ENCODE measurements at places on chromosomes 1 and 21.

DNA sequence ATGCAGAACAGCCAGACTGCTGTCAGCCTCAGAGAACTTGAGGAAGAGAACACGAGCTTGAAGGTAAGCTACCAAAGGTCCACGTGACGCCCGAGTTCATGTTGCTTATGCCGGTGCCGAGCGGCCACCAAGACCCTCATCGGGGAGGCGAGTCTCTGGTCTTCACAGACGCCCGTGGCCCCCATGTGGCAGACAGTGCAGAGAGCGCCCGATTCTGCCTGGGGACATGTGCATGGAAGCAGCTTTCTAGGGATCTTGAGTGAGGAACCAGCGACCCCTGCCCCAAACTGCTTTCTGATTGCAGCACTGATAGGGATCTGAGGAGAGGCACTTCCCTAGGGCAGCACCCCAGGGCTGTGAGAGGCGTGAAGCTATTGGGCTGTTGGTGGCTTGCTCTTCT, 56.3 kb upstream of the DIP2A start:
- no peak for DNase-seq

DNA sequence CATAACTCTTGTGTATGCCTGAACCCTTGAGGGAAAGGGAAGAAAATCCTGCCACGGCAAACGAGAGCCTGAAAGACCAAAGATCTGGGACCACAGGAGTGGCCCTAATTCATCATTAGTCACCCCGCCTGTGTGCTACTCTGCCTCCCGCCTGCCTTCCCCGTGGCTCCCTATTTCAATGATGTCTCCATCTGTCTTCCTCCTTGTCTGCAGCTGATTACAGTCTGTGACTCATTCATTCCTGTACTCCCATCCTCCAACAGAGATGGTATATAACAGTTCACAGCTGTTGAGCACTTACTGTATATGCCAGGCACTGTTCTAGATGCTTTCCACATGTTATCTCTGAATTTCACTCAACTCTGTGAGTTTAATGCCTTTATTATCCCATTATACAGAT, 96.6 kb downstream of the SEC16B start:
- no peak for DNase-seq

DNA sequence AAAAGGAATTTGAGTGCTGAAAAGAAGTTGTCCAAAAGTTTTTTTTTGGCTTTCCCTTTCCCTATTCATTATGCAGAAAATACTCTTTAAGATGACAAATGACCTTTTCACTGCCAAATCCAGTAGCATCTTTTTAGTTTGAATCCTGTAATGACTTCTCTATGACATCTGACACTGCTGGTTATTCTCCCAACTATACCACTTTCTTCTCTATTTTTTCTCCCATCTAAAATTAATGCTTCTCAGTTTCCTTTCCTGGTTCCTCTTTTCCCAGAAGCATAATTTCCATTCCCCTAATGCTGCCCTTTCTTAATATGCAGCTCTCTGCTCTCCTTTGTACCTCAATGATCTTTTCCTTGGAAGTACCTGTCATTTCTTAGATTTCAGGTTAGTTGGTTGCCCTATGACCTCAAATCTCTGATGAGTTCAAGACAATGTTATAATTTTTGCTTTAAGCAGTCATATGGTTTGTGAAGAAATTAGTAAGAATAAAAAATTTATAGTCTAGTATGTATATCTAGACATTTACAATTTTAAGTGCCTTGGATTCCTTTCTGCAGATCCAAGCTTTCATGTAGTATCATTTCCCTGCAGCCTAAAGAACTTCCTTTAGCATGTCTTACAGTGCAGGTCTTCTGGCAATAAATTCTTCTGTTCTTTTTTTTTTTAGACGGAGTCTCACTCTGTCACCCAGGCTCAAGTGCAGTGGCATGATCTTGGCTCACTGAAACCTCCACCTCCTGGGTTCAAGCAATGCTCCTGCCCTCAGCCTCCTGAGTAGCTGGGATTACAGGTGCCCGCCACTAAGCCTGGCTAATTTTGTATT, 150.8 kb downstream of the CDC42BPA start:
- no peak for DNase-seq

DNA sequence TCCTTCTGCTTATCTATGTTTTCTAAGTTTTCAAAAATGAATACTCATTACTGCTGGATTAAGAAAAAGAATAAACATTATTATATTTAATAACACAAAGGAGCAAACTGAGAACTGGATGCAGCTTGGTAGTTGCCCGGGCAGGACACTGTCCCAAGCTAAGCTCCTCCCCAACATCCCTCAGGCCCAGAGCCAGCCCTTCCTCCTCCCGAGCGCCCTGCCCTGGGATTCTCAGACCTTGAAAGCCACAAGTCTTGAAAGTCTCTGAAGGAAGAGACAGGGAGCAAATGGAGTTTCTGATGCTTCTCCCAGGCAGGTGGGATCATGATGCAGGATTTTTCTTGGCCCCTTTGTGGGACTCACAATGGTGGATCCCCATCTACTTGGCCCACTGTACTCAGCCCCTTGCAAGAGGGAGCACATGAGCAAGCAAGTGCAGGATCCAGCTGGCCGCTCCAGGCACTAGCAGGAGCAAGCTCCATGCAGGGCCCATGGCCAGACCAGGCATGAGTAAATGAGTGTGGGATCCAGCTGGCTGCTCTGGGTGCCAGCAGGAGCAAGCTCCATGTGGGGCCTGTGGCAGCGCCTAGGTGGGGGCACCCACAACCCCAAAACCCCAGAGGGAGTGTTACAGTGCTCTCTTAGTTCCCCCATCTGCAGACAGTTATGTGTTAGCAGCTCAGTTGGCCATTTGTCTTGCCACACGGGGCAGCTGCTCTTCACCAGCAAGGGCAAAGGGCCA, 32.1 kb upstream of the RAB4A start:
- DNase-seq = no peak

- DNase-seq = no peak
Measured at GRCh38 chr1:172405912-172406311, 14.6 kb upstream of the C1orf105 start.

GRCh38 chr1:67953301-67953700, 97.1 kb downstream of the DIRAS3 start:
- DNase-seq = no peak

DNA sequence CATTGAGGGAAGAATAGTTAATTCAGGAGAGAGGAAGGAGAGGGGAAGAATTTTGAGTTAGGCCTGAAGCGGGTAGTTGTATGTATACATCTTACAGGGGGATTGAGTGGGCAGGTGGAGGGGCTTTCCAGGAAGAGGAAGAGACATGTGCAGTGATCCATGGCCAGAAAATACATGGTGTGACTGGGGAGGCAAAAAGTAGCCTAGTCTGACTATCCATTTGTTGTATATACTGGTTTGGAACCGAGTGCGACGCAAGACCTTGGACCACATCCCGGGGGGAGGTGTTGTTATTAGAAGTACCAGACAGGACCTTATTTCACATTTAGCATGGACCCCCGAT, 158.3 kb downstream of the SDCCAG8 start:
- no peak for DNase-seq

DNA sequence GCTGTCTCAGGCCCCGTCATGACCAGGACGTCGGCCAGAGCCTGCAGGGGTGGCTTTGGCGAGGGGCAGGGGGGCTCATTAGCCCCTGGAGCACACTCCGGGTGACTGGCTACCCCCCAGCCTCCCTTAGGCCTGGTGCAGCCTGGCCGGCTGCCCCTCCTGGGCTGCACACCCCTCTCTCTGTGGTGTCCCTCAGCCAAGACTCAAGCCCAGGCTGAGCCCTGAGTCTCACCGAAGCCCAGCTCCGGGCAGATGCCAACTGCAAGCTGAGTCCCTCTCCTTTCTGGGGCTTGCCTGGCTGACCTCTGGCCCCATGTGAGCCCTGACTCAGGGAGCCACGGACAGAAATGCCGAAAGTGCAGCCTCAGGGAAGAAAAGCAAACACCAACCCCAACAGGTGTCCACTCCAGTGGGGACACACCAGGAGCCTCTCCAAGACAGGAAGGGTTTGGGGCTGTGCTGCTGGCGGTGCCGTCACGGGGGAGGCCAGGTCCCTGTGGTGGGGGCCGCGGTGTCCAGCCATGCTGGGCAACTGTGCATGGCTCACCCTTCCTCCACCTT, 5.3 kb upstream of the IBA57 start:
- DNase-seq = no peak

DNA sequence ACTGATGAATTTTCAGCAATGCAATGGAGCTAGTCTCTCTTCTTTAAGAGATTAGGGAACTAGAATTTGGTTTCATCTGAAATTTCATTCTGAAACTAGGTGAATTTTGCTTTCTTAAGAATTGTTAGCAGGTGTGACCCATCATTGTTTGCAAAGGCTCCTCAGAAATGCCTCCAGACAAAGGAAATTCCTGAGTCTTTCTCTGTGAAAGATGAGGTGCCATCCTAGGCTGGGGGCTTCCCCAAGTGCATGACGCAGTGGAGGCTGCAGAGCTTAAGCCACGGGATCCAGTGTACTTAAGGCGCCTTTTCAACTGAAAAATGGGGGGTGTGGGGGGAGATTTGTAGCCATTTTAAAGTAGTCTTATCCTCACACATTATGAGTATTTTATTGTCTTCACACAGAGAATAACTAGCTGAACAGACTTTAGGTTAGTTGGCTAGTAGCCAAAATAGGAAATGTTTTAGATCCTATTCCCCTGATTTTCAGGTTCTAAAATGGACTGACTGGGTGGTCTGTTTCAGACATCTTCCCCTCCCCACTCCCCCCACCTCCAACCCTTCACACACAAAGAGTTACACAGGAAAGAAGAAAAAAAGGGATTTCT, 202.0 kb downstream of the NFIA start:
- DNase-seq = no peak

- no peak for DNase-seq
Measured at GRCh38 chr1:61005614-61006580, 76.5 kb upstream of the NFIA start.

GRCh38 chr1:2204415-2205190, 10.0 kb upstream of the FAAP20 start:
- no peak for DNase-seq

DNA sequence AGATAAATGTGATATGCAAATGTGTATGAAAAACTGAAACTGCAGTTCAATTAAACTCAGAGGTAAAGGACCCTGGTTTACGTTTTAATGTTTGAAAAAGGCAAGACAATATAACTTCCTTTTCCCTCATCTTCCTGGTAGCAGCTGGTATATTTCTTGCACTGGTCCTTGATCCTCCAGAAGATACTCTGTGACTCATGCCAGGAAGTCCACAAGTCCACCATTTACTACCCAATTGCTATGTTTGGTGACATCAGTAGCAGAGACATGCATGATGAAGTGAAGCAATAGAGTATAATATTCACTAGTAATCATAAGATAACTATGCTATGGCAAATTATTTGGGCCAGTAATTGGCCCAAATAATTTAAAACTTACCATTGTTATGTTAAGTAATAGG, 774.5 kb upstream of the NEGR1 start:
- DNase-seq = no peak

Measured in stimulated activated naive CD4-positive, alpha-beta T cell (primary cell).